Activated gamma-delta T cell (primary cell): ENCODE measurements at places on chromosomes 2 and 18.

- peak; percentile 85 for DNase-seq
Measured at GRCh38 chr2:25215948-25216679, 47.7 kb upstream of the POMC start.

DNA sequence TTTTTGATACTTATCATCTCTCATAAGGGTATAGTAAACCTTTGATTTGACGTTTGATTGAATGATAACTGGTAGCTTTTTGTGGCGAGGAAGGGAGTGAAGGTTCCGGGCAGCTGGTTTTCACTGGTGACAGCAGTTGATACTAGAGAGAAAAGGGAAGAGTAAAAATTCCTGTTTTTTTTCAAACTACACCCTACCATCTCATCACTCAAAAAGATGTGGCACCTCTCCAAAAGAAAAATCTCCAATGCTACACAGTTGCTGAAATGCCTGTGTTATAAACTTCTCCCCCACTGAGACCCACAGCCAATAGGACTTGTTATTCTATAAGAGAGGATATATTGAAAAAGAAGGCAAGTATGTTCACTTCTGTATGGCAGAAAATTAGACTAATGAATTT, 154.0 kb downstream of the MAIP1 start:
- no peak for DNase-seq

GRCh38 chr18:4636967-4637366, 181.9 kb upstream of the DLGAP1 start:
- DNase-seq = no peak

GRCh38 chr2:229445019-229445418, 173.9 kb upstream of the PID1 start:
- DNase-seq = no peak

DNA sequence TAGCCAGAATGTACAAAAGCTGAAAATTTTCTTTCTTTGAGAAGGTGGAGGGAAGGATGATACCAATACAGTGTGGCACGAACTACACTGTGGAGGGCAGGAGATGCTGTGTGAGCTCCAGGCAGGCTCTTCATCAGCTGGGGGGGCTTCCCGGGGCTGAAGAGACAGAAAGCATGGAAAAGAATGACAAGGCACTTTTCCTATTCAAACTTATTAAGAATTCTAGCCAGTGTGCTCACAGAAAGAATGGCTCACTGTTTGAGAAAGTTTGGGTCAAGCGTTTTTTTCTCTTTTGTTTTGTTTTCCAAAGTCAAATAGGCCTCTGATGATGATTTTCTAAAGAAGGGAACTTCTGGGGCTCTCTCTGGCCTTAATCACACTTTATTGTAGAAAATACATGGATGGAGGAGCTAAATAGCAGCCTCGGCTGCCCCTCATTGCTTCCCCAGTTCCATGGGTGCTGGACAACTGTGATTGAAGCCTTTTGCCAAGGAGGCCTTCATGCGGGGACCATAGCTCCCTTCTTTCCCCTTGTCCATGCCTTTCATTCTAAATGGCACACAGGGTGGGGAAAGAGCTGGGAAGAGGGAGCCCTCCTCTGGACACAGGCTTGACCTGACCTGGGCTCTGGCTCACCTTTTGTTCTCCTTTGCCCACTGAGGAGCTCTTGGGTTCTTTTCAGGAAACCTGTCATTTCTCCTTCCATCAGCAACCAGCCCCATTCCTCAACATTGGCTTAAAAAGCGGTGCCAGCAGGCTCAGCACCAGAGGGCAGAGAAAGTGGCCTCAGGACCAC, 130.6 kb downstream of the TDRD15 start:
- no peak for DNase-seq

- peak; percentile 27 for DNase-seq
Measured at GRCh38 chr2:225041851-225042799, at the start of gene DOCK10. Gene DOCK10 (minus strand): TSS chr2:225042468. CDS start chr2:225042374, 94 bp downstream.

- DNase-seq = no peak
Measured at GRCh38 chr2:70692256-70692655, 75.7 kb downstream of the ADD2 start.

- no peak for DNase-seq
Measured at GRCh38 chr2:96788442-96789244, 27.4 kb upstream of the CNNM3 start.

DNA sequence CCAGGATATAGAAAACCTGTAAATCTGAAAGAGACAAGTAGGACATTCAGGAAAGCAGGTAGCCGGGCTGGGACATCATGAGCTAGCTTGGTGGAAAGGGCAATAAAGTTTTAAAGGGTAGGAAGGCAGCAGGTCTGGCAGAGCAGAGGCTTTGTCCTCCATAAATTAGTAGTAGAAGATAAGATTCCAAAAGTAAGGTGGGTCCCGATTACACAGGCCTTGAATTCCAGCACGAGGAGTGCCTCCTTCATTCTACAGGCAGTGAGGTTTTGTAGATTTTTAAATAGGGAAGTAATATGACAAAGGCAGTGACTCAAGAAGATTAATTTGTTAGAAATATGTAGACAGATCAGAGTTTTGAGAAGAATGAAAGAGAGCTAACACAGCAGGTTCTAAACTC, 160.7 kb downstream of the DTNB start:
- DNase-seq = no peak

DNA sequence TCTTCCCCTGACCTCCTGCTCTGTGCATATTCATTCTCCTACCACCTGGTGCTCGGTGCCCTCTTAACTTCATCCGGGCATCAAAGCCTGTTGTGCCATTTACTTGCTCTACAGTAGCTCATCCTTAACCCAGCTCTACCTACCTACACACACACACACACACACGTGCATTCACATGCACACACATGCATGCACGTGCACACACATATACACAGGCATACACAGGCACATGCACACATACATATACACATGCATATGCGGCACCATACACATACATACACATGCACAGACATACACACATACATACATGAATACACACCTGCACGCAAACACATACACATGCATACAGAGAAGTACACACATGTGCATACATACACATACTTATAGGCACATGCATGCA, 14.5 kb downstream of the MAL start:
- DNase-seq = no peak

GRCh38 chr2:234252772-234253171, 202.3 kb downstream of the SPP2 start:
- DNase-seq = no peak

DNA sequence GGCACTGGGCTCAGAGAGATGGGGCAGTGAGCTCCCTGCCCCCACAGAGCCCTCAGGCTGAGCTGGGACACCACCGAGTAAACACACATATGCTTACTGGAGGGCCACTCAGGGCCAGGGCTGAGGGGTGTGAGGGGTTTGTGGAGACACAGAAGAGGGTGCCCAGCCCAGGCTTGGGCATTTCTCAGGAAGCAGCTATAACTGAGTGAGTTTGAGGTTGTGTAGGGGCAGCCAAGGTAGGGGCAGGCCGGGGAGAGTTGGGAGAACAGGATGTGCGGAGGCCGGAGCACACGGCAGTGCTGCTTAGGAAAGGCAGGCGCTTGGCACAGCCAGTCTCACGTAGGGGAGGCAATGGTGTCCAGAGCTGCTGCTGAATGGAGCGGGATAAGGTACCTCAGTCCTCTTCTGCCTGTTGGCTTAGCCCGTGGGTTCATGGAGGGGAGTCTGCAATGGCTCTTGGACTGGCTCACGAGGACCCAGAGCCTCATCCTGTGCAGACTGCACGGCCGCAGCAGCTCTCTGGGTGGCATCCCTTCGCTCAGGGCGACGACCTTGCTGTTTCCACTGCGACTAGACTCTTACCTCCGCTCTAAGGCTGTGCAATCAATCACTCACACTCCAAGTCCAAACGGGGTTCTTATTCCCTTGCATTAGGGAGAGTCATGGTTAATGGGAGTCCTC, 466.1 kb upstream of the HS6ST1 start:
- DNase-seq = no peak

DNA sequence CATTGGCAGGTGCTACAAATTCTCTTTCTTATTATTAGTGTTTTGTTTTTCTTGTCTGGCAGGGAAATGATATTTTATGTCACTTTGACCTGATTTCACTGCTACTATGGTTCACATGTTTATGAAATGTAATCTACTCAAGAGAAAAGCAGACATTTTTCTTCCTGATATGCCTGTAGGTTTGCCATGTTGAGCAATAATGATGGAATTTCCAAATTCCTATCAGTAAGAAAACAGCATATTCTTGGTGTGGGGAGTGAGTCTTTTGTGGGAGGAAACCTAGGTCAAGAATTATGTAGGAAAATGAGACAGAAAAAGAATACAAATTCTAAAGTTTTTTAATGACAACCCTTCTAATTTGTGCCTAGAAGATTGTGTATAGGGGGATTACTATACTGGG, 356.4 kb downstream of the SLC4A3 start:
- no peak for DNase-seq

DNA sequence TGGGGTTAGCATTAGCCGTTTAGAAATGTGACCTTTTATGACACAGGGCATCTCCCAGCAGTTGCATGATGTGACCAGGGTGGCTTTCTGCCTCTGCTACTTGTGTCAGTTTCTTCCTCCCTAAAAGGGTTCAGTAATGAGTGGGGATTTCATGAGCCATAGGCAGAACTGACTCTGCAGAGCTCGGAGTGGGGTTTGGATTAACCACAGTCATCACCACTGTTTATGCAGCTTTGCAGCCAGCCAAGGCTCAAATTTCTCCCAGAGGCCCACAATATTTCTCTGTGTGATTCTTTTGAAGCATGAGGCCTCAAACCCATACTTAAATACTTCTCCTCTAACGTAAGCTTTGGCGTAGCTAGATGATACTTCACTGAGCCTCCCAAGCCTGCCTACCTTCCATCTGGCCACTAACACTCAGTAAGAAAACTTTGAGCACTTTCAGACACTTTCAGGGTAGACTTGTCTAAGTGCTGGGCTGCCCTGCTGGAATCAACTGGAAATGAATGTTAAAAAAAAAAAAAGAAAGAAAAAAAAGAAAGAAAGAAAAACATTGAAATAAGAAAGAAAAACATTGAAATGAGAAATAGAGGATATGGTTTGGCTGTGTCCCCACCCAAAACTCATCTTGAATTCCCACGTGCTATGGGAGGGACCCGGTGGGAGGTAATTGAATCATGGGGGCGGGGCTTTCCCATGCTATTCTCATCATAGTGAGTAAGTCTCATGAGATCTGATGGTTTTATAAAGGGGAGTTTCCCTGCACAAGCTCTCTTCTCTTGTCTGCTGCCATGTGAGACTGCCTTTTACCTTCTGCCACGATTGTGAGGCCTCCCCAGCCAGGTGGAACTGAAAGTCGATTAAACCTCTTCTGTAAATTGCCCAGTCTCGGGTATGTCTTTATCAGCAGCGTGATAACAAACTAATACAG, 11.5 kb upstream of the LAPTM4A start:
- DNase-seq = no peak

- DNase-seq = no peak
Measured at GRCh38 chr18:73059280-73059679, 191.5 kb upstream of the NETO1 start.

GRCh38 chr2:9535177-9535576, 20.5 kb downstream of the ADAM17 start:
- no peak for DNase-seq

DNA sequence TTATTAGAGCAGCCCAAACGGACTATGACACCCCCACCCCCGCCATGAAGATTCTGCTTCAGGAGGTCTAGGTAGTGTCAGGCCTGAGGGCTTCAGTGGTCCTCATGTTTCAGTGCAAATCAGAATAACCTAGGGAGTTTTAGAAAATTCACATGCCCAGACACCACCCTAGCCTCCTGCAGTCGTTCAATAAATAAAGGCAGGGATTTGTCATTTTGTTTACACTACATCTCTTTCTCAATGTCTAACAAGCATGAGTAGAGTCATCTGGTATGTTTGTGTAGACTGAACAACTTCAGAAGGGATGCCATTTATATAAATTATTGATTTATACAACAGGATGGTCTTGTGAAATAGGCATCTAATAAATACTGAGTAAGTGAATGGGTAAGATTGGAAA, 112.1 kb upstream of the SERPINE2 start:
- no peak for DNase-seq

DNA sequence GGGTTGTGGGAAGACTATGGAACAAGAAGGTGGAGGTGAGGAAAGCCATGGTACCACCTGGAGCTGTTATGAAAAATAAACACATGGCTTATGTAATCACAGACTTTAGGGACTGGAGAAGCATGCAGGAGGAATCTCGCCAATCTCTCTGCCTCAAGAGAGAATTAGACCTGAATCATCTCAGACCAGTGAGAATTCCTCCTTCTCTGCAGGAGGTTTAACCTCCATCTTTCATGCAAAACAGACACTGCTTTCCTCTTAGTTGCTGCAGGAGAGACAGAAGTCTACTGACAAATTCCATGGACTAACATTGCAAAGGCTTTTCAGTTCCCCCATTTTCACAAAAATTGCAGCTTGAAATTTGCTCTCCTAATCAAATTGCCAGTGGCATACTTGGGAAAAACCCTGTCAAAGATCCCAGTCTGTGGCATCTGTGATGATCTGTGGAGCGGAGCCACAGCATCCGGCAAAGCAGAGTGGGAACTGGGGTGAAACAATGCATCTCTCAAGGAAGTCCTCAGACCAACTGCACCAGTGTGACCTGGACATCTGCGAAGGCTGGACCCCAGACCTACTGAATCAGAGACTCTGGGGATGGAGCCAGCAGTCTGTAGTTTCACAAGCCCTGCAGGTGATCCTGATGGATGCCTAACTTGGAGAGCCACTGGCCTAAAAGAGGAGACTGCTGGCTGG, 28.6 kb upstream of the NCKAP5 start:
- DNase-seq = no peak

GRCh38 chr2:107648781-107649404, 177.8 kb upstream of the RGPD4 start:
- no peak for DNase-seq

GRCh38 chr2:230008708-230009066, 60.0 kb downstream of the SLC16A14 start:
- DNase-seq = no peak

DNA sequence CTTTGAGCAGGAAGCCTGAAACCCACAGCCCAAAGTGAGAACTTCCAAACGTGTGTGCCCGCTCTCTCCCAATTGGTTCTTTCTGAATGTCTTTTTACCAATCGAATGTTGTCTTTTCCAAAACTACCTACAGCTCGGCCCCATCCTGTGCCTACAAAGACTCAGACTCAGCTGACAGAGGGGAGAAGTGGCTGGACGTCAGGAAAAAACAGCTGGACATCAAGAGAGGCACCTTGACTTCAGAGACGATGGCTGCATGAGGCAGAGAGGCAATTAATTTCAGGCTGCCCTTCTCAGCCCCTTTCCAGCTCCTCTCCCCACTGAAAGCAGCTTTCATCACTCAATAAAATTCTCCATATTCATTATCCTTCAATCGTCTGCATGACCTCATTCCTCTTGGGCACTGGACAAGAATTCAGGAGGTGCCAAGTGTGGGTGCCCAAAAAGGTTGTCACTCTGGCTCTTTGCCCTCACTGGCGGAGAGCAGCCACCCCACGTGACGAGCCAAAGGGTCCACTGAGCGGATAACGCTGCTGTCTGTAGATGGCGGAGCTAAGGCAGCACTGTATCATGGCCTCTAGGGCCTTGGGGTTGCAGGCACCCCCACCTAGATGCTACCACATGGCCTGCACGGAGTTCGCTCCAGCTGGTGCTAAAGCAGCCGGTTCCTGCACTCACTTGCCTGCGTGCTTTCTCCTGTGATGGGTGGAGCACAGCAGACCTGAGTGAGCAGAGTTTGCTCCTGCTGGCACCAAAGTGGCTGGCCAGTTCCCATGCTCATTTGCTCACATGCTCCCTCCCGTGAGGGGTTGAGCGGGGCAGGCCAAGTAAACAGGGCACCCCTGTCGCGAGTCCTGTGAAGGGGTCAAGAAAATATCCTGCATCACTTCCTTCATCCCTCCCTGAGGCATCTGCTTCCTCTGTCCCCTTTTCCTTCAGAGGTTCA, 37.9 kb downstream of the FAM210A start:
- no peak for DNase-seq

- no peak for DNase-seq
Measured at GRCh38 chr18:50836521-50836957, 16.7 kb upstream of the MRO start.

GRCh38 chr2:70241340-70241739, 7.1 kb downstream of the TIA1 start:
- DNase-seq = no peak
